ENCODE measurements at places on chromosomes 12 and 14.

DNA sequence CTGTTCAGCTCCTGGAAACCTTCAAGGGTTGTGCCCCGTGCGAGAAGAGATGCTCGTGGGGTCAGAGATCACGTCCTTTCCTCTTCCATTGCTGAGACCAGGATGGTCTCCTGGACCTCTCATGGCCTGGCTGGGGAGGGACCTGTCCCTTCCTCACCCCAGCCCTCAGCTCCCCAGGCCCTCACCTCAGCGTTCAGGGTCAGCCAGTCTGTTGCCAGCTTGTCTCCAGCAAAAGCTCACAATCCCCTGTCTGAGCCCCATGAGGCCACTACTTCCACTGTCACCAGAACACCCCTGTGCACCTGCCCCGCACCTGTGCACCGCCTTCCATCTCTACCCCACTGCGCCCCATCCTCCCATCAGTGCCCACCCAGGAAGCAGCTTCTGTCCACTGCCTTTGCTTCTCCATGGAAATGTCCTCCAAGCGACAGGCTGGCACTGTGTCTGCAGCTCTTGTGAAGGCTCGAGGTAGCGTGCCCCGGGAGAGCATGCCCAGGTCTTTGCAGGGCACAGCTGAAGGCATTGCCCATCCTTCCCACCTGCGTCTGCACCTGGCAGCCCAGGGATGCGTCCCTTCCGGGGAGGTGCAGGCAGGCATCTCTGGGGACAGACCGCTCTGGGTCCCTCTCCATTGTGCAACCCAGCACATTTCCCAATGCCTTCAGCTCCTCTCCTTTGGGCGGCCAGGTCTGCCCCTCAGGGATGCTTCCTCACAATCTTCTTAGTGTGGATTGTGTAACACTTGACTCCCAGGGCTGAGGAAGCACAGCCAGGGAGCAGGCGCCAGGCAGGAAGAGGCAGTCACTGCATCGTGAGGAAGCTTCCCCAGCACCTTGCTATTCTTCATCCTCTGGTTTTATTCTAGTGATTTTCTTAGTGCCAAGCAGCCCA, 179.6 kb downstream of the ADGRD1 start:
- DNase-seq = no peak

GRCh38 chr14:74663884-74664283, 49.0 kb downstream of the AREL1 start:
- no peak for DNase-seq

- DNase-seq = no peak
Observed at GRCh38 chr12:93358058-93358457, 19.7 kb upstream of the NUDT4 start.

GRCh38 chr12:7107636-7108002, 1.4 kb downstream of the C1RL start:
- DNase-seq = no peak

Data from stimulated activated CD4-positive, alpha-beta T cell treated with anti-CD3 and anti-CD28 coated beads, Interleukin-1b, Interleukin-23, amount 100 ng/mL, for 1 hour (primary cell).